WERI-Rb-1 (cell line): ENCODE measurements at places on chromosomes 3 and 15.

DNA sequence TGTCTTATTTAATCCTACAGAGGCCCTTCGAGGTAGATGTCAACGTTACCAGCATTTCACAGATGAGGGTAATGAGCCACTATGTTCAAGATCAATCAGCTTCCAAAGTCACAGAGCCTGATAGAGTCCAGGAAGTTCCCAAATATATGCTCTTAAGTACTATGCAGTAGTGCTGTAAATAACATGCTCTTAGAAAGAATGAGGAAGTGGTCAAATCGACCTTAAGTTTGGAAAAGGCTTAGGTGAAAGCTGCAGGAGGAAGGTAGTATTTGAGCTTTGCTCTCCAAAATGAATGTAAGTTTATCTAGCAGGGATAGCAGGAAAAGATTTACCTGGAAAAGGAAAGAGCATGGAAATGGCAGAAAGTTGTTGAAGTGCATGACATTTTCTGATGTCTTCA is 234.0 kb downstream of the RBMS3 start:
- DNase-seq = no peak

DNA sequence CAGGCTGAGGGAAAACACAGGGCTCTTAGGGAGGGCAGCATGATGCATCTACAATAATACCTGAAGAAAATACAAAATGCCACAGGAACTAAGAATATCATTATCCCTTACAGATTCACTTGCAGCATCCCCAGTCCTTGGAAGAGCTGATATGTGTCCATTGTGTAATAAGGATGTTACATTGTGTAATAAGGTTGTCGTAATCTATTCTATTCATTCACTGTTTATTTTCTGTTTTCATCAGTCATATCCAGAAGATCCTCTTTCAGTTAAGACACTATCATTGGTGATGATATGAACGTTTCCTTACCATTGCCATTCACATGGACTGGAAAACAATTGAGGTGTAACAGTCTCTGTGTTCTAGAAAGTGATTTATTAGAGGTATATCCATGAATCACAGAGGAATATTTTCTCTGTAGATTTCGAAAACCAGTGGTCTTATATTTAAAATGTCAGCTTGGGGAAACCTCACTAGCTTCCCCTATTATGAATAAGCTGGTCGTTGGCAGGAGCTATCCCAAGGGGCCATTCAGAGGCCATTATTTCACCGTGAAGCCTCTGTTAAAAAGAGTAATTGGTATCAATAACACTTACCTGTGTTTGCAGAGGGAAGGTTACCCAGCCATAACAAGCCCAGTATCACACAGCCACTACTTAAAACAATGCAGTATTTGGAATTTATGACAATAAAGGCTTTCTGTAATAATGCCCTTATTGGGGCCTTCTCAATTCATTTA is 241.1 kb downstream of the ZNF385D start:
- DNase-seq = no peak

GRCh38 chr3:13515786-13516759 is 32.9 kb upstream of the FBLN2 start:
- DNase-seq = no peak

DNA sequence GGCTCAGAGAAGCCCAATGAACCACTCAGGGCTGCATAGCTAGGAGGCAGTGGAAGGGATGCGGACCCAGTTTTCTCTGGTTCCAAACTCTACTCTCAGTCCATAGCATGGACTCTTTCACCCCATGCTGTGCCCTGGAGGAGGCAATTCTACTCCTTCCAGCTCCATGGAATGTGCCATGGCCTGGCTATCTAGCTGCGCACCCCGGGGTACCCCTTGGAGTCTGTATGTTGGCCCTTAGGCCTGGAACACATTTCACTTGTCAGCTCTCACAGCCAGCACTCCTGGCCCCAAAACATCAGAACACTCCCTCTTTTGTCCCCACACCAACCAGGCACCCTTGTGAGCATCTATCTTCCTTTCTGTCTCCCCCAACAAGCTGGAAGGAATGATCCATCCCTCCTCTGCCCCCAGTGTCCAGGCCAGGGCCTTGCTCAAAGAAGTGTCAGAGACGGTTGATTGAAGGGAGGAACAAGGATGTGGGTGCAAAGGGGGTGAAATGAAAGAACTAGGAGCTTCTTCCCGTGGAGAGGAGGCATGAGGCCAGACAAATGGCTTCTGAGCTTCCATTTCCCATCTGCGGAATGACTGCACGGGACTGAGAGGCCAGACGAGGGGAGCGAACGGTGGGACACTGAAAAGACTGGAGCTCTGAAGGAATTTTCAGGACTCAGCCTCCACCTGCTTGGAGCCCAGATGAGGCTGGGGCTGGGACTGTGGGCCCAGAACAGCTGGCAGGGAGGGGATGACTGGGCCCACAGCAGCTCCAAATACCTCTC is 2.8 kb downstream of the PRSS50 start:
- DNase-seq = no peak

DNA sequence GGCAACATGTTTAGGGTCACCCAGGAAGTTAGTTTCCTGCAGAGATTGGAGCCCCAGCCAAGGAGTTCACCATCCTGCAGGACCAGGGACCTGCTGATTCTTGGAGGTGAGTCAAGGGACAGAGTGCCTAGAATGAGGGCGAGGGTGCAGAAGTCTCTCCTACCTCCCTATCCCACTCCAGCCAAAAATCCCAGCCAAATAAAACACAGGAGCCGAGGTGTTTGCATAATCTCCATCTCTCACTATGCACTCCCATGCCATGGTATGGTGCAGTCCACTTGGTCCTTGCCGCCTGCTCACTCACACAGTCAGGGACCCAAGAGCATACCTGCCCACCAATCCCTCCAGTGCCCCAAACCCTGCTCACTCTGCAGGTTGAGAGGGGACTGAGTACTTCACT is 294.2 kb downstream of the UACA start:
- no peak for DNase-seq

DNA sequence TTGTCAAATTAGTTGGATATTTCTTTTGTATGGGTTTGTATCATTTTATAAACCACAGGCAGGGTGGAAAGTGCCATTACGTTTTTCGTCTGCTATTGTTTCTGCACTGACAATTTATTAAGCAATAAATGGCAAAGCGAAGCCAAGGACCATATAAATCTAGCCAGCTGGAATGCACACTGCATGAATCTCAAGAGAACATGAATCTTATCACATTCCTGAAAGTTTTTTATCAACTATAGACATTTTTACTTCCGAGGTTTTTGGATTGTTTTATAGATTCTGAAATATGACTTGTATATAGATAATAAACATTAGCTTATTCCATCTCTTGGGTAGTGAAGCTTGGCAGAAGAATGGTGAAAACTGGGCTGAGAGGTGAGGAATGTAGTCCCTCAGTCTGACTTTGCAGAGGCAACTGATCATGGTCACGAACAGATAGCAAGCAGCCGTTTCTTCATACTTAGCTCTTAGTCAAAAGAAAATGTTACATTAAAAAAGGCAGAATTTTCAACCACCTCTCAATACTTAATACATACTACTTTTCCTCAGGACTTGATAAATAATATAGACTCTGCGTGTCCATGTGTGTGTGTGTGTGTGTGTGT is 102.7 kb downstream of the OSBPL10 start:
- no peak for DNase-seq
